ENCODE measurements at places on chromosomes 1 and 21. TPM values are rescaled to one million over a fixed set of nuclear protein-coding genes. Genes with fewer than 3 reads are reported as not detected.

DNA sequence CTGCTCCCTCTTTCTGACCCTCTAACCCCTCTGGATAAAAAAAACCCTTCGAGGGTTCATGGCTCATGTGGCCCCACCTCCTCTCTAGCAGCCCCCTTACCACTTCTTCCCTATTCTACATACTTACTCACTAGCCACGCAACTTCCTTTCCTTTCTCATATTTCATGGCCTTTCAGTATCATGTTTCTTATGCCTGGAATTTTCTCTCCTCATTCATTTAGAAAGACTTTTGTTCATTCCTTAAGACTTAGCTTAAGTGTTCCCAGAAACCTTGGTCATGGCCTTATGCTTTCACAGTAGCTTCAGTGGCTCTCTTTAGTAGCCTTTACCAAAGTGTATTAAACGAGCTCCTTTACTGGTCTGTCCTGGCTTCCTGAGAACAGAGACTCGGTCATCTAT is 6.1 kb downstream of the ACP6 start:
- DNase-seq: no peak

Gene RASSF5
- 5.4 TPM for total RNA-seq

DNA sequence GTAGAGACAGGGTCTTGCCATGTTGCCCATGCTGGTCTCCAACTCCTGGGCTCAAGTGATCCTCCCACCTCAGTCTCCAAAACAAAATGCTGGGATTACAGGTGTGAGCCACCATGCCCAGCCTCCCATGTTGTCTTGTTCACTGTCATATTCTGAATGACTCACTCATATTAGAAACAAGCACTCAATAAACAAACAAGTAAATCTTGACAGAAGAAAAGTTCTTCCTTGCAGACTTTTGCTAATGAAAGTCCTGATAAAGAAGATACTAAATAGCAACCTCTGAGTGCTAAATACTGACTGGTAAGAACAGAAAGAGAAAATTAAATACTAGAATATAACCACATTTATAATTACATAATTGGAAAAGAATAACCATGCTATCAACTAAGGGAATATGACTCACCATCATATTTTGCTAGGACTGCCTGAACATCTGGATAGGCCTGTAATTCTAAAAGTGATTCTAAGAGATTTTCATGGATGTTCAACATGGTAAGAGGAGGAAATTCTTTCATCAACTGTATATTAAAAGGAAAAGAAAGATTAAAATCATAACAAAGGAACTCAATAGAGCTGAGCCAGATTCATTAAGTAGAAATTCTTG is 37.3 kb downstream of the ST7L start:
- no peak for DNase-seq

Gene KLHDC9
- total RNA-seq: 7.1 TPM

Gene TNFRSF1B
- total RNA-seq: 28.1 TPM

DNA sequence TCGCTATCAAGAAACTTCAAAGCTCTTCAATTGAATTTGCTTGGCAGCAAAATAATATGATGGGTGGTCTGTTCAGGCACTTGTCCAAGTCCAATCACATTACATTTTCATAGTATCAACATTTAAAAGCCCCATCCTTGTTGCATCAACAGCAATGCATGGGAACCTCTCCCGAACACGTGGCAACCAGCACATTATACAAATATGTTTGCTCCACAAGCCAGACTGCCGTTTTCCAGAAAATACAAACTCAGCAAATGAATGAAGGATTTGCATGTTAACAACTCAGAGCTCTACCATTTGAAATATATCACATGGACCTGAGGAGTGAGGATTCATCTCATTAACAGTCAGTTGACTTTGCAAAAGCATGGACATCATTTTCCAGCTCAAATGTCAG is 20.0 kb upstream of the LYPLAL1 start:
- no peak for DNase-seq

DNA sequence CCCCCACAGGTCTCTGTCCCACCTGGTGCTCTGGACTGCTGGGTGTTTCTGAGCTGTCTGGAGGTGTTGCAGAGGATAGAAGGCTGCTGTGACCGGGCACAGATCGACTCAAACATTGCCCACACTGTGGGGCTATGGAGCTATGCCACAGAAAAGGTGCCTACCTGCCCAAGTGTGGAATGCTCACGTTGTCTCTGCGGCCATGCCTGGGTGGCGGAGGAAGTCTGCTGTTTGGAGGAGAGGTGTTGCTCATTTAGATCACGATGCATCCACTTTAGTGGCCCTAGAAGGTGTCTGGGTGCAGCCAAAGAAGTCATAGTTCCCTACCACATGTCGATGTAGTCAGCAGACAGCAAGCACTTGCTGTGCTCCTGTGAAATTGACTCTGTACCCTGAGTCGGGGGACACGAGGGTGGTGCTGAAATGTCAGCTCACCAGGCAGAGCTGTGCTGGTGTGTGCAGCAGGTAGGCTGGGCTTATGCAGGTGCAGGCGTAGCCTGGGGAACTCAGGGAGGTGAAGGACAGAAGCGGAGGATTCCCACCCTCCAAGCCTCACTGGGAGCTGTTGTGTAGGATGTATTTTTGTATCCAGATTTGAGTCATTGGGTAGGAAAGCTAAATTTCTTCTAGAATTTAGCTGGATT is 32.8 kb upstream of the PWP2 start:
- DNase-seq: no peak

DNA sequence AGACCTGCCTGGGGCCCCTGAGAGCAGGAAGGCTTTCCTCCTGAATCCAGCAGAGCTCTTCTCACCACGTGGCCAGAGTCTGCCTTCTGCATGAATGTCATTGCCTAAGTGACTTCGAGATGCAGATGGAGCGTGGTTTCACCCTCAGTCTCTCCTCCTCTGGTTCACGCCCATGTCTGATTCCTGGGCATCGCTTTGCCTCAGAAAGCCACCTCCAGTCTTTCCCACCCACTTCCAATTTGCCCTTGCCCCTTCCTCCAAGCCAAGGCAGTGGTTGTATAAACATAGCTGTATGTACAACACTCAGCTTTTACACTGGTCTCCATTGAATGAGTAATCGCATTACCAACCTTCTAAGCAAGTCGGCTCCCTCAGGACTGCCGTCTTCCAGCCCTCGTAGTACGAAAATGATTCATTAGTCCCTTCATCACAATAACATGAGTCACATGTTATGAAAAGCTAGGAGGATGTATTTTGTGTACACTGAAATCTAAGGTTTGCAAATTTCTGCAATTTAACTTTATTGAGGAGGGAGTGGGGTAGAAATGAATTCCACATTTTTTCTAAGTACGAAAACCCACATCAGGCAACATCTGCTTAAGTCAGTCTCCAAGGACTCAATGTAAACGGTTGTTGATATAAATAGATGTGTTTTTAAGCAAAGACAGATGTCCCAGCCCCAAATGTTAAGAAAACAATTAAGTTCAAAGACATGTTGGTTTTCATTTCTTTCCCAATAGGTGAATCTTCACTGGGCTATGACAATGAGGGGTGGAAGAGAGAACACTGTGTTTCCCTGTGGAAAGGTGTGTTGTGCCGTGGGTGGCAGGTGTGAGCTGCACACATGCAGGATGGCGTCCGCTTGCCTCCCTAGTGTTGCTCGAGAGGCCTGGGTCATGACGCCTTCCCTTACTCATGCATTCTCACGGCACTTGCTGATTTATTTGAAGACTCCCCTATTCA is 32.3 kb upstream of the ETS2 start:
- no peak for DNase-seq

DNA sequence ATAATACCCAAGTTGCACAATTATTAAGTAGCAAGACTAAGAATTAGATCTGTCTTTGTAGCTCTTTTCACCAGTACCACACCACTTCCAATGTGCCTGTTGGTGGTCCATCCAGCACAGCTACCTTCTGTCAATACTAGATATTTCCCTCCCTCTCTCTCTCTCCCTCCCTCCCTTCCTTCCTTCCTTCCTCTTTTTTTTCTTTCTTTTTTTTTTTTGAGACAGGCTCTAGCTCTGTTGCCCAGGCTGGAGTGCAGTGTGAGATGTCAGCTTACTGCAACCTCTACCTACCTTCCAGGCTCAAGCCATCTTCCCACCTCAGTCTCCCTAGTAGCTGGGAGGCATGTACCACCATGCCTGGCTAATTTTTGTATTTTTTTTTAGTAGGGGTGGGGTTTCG is 21.1 kb downstream of the KPNA6 start:
- DNase-seq: no peak
